Stimulated activated CD8-positive, alpha-beta memory T cell treated with anti-CD3 and anti-CD28 coated beads, Interleukin-7, amount 100 ng/mL, for 1 hour (primary cell): ENCODE measurements at places on chromosomes 4 and X.

GRCh38 chrX:2137882-2138281, 362.9 kb downstream of the DHRSX start:
- no peak for DNase-seq

GRCh38 chrX:69066021-69066757, 99.1 kb downstream of the PJA1 start:
- DNase-seq: no peak

DNA sequence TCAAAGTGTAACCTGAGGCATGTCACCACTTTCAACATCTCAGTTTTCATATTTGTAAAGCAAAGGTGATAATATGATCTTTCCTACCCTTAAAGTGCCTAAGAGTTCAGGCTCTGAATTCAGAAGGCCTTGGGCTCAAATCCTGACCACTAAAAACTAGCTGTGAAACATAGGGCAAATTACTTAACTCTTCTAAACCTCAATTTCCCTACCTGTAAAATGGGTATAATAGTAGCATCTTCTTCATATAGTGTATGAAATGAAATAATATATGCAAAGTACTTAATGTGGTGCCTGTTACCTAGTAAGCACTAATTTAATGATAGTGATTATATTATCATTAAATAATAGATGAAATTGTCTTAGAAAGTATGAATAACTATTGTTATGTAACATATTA, 7.0 kb upstream of the WDR44 start:
- no peak for DNase-seq

DNA sequence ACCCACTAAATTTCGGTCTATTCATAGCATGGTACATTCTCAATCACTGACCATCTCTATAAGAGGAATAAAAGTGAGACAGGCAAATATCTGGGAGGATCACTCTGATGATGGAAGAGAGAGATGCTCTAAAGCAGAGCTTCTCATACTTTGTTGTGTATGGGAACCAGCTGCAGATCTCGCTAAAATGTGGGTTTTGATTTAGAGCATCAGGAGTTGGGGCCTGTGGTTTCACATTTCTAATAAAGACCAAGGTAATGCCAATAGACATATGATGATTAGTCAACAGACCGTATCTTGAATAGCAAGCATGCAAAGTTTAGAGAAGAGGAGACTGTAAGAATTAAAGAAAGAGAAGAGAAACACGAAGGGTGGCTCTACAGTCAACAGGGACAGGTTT, 107.4 kb upstream of the FTHL17 start:
- DNase-seq: no peak

DNA sequence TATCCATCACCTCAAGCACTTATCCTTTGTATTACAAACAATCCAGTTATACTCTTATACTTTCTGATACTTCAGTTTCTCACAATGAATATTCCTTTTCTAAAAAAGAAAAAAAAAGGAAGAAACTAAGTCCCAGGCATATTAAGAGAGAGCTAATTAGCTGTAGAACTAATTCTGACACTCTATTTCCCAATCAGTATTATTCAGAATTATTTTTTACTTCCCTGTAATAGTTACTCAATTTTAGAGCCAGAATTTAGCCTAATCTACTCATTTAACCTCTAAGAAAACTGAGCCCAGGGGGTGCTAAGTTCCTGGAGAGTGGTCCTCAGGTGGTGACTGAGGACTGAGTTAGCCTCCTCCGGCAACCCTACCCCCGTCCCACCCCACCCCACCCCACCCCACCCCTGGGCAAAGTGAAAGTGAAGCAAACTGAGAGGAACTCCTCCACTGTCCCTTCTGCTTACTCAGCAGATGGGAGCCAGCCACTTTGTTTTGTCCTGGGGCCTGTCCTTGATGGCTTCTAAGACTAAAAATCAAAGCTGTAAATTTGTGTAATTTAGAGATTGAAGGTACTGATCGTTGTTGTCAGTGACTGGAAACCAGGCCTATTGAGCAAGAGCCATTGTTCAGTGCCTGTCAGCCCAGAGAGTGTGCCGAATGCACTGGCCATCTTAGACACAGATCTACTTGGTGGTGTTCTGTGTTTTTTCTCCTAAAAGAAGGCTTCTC, 162.1 kb downstream of the CBR4 start:
- DNase-seq: no peak

GRCh38 chr4:128573781-128574508, 235.6 kb upstream of the JADE1 start:
- no peak for DNase-seq

GRCh38 chrX:32538554-32538953, 672.8 kb downstream of the DMD start:
- no peak for DNase-seq

DNA sequence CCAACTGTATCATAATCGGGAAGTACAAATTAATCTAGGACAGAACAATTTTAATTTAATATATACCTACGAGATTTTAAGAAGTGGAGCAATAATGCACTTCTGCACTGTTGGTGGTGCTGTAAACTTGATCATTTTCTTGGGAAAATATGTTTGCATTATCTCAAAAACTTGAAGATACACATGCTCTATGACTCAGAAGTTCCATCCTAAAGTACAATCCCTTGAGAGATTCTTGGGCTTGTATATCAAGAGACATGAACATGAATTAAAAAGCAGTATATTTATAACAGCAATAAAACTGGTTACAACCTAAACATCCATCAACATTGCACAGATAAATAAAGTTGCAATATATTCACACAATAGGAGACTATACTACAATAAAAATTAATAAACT, 168.8 kb downstream of the CLCN4 start:
- no peak for DNase-seq
